Nucleus accumbens (tissue), 56 donors: ENCODE measurements at places on chromosomes 11 and 22.

DNA sequence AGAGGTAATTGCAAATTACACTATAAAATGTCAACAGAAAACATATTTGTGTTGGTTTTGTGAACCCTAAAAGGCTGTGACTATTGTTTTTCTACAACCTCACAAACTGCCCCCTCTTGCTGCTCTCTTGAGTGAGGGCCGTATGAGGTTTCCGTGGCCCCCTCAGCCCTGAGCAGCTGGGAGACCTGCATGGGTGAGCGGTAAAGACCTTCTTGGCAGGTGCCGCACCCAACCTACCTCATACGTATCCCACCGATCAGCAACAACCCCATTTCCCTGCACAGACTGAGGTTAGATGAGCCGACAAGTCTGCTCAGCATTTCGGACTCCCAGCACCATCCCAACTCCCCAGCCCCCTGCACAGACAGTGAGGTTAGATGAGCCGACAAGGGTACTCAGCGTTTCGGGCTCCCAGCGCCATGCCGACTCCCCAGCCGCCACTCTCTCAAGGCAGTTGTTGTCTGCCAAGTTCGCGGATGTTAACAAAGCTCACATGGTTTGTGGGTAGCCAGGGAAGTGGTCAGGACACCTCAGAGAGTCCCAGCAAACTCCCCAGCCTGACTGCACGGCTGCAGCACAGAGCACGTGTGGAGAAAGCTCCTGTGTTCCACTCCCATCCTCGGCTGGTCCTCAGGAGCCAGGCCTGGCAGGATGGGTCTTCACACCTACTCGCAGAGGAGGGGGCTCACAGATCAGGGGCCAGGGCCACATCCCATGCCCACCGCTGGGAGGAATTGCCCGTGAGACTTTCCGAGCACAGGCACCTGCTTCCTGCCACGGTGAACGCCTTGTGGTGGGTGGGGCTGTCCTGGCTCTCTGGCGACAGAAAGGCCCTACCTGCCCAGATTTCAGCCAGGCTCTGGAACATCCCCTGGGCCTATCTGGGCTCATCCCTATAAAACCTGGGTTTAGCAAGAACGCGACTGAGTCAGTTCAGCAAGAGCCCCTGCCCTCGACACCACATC lies 502.9 kb downstream of the BRD1 start:
- DNase-seq, result no peak

DNA sequence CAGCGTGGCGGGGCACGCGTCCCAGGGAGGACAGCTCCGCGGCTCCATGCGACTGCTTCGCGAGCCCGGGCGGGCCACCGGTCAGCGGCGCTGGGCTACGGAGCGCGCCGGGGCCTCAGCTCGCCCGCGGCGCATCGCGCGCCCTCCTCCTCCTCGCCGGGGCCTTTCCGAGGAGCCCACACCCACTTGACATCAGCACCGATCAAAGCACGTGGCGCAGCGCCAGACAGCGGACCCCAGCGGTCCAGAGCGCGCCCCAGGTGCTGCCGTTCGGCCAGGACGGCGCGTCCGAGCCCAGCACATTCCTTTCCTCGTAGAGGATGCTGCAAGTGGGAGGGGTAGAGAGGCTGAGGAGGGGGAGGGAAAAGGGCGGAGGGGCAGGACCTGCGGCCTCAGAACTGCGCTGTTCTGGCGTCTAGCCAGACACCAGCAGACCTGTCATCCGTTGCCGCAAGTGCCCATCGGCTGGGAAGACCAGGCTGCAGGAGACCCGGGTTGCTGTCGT lies 88.6 kb downstream of the PLEKHA7 start:
- no peak for DNase-seq

- DNase-seq, result no peak
Measured at GRCh38 chr11:118341815-118342489, 553 bp downstream of the CD3D start.

GRCh38 chr11:92311616-92312449 lies 87.2 kb downstream of the FAT3 start:
- no peak for DNase-seq

GRCh38 chr11:19988598-19988997 lies 171.7 kb downstream of the DBX1 start:
- DNase-seq, result no peak

GRCh38 chr11:105315287-105315686 lies 175.7 kb upstream of the CARD18 start:
- no peak for DNase-seq

- no peak for DNase-seq
Measured at GRCh38 chr22:23698094-23698493, 7.3 kb downstream of the RGL4 start.

DNA sequence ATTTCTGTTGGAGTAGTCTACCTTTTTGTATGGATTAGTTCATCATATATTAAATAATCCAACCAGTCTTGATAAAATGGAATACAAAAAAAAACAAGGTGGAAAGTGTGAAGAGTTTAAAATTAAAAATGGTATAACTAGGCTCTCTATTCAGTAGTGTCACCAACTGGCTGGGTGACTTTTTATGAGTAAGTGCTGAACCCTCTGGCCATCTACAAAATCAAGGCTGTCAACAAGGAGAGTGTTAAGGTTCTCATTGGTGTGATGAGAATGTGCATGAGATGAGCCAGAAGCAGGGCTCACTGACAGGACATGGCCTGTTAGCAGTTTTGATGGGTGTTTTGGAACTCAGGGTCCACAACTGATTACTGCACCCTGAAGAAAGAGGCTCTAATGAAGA lies 343.2 kb downstream of the AASDHPPT start:
- DNase-seq, result no peak

- DNase-seq, result no peak
Measured at GRCh38 chr11:10503221-10503620, 37.8 kb downstream of the RNF141 start.

- no peak for DNase-seq
Measured at GRCh38 chr22:48333816-48334735, 1493.6 kb downstream of the BRD1 start.

DNA sequence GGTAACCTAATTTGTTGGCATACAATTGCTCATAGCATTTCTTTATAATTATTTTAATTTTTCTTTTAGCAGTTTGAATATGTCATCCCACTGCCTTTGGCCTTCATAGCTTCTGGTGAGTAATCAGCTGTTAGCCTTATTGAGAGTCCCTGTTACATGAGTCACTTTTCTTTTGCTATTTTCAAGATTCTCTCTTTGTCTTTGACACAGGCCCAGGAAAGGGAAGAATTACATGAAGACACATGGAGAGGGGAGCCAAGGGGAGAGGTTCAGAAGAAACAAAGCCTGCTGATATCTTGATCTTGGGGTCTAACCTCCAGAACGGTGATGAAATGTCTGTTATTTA lies 418.2 kb downstream of the METTL15 start:
- DNase-seq, result no peak

DNA sequence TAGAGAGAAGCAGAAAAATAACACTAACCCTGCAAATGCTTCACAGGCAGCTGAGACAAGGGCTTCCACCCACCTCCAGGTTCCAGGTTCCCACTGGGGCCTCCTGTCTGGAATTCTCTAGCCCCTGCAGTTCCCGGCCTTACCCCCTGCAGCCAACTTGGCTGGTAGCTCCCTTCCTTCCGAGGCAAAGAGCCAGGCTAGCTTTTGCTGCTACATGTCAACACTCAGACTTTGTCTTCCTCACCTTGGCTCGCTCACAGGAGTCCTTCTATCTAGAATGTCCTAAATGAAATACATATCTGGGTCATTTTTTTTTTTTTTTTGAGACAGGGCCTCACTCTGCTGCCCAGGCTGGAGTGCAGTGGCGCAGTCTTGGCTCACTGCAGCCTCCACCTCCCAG lies 9.9 kb upstream of the TTLL1 start:
- no peak for DNase-seq

- DNase-seq, result no peak
Measured at GRCh38 chr11:30111786-30112185, 95.0 kb upstream of the KCNA4 start.

GRCh38 chr11:106728859-106729258 lies 289.4 kb downstream of the GUCY1A2 start:
- no peak for DNase-seq

DNA sequence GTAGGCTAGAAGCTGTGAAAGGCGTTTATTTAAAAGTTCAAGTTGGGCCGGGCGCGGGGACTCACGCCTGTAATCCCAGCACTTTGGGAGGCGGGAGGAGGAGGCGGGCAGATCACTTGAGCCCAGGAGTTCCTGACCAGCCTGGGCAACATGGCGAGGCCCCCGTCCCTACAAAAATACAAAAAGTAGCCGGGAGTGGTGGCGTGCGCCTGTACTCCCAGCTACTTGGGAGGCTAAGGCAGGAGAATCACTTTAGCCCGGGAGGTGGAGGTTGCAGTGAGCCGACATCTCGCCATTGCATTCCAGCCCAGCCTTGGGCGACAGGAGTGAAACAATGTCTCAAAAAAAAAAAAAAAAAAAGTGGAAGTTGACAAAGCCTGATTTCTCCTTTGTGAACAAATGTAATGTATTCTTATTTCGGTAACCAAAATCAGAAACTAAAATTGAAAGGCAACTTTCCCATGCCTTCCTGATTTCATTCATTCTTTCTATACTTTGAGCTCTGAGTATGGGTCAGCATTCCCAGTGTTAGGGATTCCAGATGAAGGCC lies 825 bp downstream of the PTPMT1 start:
- DNase-seq, result no peak

- no peak for DNase-seq
Measured at GRCh38 chr11:29482510-29482909, 534.3 kb downstream of the KCNA4 start.

DNA sequence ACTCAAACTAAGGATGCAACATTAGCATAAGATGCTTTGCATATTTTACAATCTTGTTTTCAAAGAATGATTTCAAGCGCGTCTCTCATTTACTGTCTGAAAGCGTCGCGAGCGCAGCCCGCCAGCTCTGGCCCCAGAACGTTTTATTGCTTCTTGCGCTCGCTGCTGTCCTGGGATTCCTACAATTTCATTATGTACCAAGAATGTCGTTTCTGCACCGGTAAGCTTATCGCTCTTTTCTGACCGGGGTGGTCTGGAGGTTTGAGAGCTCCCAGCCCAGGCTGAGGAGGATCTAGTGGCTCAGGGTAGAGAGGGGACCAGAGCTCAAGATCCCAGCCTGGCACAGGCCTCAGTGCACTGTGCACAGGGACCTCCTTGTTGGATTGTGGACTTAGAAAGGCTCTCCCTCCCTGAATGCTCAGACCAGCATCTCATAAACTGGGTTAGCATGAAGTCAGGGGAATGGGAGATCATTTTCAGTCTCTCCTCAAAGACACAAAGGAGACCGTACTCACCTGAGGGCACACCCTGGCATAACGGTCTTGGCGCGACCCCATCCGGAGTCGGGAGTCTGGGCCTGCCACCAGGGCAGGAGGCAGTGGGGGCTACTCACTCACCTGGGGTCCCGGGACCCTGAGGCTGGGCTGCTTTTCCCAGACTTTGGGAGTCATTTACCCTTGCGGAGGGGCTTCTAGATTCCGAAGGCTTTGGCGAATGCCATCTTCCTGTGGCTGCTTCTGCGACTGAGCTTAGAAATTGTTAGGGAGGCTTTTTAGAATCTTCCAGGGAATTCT lies 817.4 kb downstream of the BRD1 start:
- no peak for DNase-seq

- DNase-seq, result no peak
Measured at GRCh38 chr22:38467438-38467903, 425 bp upstream of the KDELR3 start.

DNA sequence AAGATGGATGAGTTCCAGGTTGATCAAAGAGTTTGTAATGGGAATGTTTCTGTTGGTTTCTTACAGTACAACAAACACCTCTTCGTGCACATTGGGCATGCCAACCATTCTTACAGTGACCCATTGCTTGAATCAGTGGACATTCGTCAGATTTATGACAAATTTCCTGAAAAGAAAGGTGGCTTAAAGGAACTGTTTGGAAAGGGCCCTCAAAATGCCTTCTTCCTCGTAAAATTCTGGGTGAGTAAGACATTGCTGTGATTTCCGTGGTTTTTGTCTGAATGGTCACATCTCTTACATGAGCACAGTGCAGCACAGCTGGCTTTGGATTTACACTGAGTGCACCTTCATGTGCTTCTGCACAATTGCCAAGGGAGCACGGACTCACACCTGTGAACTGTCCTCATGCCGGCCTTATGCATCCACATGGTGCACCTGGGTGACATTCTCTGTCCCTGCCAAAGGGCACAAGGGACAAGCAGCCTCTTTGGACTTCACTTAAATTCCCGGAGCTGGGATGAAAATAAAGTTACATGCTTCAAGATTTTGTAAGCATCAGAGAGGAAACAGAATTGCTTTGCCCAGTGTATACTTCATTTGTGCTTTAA lies 107.1 kb upstream of the RASSF10 start:
- no peak for DNase-seq

- no peak for DNase-seq
Measured at GRCh38 chr22:49753961-49754695, 73.5 kb downstream of the BRD1 start.

- DNase-seq, result no peak
Measured at GRCh38 chr22:40042312-40042711, 47.6 kb downstream of the FAM83F start.

DNA sequence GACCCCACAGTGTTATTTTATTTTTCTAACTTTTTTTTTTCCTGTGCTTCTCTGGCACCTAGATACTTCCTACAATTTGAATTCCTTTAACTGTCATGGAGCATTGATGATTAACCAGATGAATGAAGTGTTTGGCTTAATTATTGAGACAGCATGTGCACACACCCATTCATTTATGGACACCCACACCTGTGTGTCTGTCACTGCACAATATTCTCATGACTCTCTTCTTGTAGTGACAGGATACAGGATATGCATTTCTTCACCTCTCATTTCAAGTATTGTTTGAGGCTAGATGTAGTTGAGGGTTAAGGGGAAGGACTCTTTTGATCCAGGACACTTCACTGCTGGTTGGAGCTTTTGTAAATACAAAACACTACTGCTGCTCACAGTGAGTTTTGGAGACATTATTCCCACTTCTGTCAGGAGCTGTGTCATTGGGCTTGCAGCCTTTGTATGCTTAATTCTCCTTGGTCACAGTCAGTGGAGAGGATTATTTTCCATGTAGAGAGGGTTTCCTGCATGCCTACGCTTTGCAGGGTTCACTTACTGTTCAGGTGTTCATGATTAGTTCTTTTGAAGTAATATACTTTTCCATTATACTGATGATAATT lies 33.5 kb downstream of the SPECC1L start:
- DNase-seq, result no peak

- no peak for DNase-seq
Measured at GRCh38 chr11:115776916-115777315, 272.7 kb upstream of the CADM1 start.
